ENCODE measurements at places on chromosomes 2 and 18. TPM values are rescaled to one million over a fixed set of nuclear protein-coding genes. Genes with fewer than 3 reads are reported as not detected.

The RAB3GAP1 gene
- total RNA-seq: 65.5 TPM

The SAG gene
- not detected for total RNA-seq

The MAPK4 gene
- not detected for total RNA-seq

The GLI2 gene
- total RNA-seq: 0.19 TPM

The CCDC150 gene
- 6.2 TPM for total RNA-seq

The RASGRP3 gene
- total RNA-seq: 117 TPM

The UGT1A8 gene
- not detected for total RNA-seq

The NAT8 gene
- not detected for total RNA-seq

The PAX8 gene
- total RNA-seq: 1.3 TPM

The CERKL gene
- not detected for total RNA-seq

The AKAIN1 gene
- not detected for total RNA-seq

The SERPINB13 gene
- total RNA-seq: not detected
